NCI-H1694 (cell line): ENCODE measurements at places on chromosomes 6 and 20.

DNA sequence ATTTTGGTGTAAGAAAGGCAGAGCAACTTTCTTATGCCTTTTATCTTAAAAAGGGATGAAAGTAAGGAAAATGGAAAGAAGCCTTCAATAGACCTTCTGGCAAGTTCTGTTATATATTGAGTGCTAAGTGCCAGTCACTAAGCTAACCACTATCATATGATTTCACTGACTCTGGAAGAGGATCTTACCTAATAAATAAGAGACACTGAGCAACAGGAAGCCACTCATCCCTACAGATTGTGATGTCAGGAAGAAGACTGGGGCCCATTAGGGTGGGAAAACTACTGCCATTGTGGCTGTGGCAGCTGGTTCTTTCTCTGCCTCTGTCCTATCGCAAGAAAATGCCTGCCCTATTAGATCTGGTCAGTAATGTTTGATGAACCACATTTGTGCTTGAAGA, 89.6 kb downstream of the AIG1 start:
- DNase-seq = no peak

- DNase-seq = no peak
Measured at GRCh38 chr6:44284121-44284520, 13.9 kb downstream of the TMEM151B start.

GRCh38 chr6:106252687-106253086, 72.9 kb downstream of the ATG5 start:
- no peak for DNase-seq

DNA sequence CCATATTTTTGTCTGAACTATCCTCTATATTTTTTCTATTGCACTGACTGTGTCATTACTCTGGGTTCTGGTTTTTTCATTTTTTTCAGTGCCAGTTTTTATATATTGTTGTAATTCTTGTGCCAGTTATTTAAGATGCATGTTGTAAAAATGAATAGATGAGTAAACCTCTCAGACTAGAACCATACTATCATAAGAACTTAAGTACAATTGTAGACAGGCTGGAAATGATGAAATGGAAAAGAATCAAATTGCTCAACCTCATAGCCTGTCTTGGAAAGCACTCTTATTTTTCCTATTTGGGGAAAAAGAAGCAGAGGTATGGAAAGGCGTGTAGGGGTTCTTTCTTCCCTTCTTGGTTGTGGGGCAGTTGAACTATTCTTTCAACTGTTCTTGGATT, 30.2 kb downstream of the PANK2 start:
- no peak for DNase-seq

- DNase-seq = no peak
Measured at GRCh38 chr6:150157081-150157480, 14.2 kb downstream of the PPP1R14C start.

DNA sequence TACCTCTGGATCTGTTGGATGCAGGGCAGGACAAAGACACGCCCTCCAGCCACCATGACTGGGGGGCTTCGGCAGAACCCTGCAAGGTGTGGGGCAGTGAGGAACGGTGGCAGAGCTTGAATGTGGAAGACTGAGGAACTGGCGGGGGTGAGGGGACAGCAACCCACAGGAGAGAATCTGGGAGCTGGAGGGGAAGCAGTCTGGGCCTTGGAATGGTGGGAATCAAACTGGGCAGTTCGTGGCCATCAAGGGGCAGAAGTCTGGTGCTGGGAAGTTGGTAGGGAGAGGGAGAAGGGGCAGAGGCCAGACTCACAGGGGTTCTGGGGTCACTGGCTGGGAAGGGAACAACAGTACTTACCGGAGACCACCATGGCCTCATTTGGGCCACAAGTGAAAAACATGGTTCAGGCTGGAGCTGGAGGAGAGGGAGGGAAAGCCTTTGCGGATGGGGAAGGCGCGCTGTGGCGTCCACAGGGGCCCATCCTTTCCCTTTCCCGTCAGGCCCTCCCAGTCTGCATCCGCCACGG, 635 bp downstream of the FLOT1 start:
- DNase-seq = no peak
